ENCODE measurements at places on chromosomes 1 and 21. TPM values are rescaled to one million over a fixed set of nuclear protein-coding genes. Genes with fewer than 3 reads are reported as not detected.

ALX3 gene
- total RNA-seq, result 1.4 TPM

CYYR1 gene
- 5.2 TPM for total RNA-seq

NTRK1 gene
- 0.12 TPM for total RNA-seq

ACTL8 gene
- not detected for total RNA-seq

DNA sequence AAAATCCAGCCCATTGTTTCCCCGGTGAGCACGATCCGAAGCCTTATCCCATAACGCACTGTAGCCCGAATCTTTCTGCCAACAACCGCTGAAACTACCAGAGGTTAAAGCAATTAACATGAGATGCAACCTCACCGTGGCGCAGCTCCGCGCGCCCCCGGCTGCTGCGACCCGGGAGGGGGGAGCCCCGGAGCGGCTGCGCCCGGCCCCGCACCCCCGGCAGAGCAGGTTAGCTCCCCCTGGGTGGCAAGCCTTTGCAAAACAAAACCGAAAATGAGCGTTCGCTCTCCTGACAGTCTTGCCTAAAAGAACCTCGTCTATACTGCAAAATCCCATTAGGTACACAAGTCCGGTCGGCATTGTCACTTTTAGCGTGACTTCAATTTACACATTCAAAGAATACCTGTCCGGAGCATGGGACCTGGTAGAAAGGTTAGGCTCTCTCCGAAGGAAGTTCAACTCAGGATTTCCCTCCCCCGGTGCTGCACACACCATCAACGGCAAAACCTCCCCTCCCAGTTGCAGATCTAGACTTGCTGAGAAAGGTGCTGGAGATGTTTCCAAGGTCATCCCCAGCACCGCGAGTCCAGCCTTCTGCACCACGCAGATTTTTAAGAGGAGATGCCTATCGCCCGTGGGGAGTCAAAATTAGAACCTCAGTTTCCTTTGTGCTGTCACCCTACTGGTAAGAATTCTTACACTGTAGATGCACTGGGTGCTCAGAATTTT lies 107.5 kb downstream of the ZNF281 start:
- no peak for DNase-seq

DNA sequence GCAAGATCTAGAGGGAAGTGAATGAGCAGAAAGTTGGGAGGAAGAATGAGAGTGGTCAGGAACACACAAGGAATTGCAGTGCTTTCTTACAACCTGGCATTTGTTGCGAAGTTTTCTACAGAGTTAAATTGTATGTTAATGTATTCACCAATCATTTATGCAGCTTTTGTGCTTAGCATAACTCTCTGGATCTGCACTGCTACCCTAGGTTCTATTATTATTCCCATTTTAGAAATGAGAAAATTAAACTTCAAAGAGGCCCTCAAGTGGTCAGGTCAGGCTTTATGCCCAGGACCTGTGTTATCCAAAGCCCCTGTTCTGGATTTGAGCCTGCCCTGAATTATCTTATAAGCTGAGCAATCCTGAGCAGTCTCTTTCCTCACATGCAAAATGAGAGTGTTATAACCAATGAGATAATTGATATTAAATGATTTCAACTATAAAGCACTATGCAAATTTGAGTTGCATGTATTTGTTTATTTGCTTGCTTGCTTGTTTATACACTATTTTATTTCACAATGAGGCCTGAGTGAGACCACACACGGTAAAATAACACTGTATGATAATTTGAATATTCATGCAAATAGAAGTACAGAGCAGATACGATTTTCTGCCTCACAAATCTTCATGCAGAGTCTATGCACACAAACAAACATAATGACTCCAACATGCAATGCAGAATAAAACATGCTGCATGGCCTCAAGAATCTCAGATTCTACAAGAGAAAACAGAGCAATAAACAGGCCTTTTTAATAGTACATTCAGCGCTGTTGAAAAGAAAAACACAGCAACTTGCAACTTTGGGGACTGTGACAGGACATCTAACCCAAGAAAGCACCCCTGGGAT lies 323.0 kb downstream of the PLPP3 start:
- DNase-seq, result no peak

DNA sequence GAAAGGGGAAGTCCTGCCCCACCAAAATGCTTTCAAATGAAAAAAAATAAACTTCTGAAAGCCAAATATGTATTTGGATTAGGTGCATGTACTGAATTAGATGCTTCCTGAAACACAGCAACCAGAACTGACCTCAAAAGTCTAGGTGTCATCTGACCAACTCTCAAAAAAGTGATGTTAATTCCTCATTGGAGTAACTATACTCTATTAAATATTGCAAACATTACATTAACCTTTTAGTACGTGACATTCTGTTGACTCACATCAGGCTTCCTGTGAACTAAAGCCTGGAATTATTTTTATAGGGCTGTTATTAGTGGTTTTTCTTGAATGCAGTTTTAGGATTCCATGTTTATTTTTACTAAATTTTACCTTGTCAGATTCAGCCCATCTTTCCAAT lies 73.5 kb downstream of the ASTN1 start:
- DNase-seq, result no peak

GRCh38 chr1:163770265-163770664 lies 448.5 kb downstream of the NUF2 start:
- DNase-seq, result no peak

DNA sequence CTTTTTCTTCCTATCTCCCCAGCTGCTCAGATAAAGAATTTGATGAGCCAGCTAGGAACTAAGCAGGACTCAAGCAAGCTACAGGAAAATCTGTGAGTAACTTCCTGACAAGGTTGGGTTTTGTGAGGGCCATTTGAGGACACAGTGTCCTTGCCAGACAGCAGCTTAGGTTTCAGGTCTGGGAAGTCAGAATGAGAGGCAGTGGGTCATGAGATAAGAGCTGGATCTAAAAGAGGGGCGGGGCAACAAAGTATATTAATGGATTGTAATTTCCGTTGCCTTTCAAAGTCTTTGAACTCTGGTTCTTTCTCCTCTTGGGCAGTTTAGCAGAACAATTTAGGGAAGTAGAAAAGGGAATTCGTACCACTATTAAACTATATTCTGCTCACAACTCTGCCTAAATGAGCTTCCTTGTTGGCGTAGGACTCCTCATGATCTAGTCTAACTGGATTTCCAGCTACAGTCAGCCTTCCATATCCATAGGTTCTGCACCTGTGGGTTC lies 16.6 kb downstream of the STX12 start:
- peak; percentile 27 for DNase-seq

GRCh38 chr1:35932941-35933340 lies 2.0 kb downstream of the AGO3 start:
- DNase-seq, result no peak

GRCh38 chr1:172246521-172247390 lies 173.7 kb upstream of the C1orf105 start:
- no peak for DNase-seq

DNA sequence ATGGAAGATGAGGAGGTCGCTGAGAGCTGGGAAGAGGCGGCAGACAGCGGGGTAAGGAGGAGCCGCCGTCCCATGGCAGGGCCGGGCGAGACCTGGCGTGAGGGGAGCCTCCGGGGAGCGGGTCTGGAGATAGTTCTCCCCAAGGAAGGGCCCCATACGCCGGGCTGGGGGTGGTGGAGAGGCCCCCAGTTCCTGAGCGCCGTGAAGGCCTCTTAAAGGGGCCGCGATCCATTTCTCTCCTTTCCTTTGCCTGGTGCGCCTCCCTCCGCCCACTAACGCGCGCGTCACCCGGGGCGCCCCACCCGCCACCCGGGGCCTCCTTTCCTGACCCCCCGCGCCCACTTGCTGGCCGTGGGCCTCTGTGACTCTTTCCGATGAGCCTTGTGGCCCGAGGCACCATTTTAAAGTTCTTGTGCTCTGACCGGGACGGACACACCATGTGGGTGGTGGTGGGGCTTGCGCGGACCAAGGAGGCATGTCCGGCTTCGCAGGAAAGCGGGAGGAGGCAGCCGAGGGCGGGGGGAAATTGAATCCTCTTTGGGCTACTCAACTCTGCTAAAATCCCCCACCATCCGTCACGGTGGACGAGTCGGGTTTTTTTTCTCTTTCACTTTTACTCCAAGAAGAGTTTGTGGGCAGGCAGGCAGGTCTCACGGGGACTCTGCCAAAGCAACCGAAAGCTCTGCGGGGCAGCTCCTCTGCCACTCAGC lies 371 bp downstream of the SZRD1 start:
- DNase-seq, result peak; percentile 79

DNA sequence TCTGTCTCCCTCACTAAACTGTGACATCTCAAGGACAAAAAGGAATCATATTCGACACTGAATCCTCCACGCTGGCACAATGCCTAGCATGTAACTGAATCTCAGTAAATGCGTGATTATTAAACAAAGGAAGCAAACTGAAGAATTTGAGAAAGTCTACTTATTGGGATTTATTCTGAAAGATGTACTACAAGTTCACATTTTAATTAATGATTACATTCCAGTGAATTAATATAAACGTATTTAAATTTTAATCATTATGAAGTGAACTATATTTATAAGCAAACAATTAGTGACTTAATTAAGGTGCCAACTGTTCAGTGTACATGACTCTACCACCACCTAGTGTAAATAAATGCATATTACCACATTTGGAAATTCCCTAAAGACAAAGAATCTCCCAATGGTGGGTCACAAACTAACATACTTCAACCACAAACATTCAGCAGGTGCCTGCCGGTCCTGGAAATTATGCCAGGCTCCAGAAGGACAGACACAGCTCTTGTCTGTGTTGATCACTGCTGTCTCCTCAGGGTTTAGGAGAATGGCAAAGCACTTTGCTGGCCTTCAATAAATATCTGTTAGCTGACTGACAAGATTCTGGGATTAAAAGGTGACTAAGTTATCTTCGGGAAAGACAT lies 56.3 kb downstream of the SMYD3 start:
- no peak for DNase-seq

DNA sequence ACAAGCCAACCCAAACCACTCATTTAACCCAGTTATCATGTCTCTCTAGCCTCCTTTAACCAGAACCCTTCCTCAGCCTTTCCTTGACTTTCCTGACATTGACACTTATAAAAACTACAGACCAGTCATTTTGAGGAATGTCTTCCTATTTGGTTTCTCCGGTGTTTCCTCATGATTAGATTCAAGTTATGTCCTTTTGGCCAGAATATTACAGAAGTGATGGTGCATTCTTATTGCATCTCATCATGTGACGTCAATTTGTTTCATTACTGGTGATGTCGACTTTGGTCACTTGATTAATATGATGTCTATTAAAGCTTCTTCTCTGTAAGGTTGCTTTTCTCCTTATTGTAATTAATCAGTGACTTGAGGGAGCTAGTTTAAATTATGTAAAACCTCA lies 6.1 kb upstream of the RCSD1 start:
- DNase-seq, result no peak

DNA sequence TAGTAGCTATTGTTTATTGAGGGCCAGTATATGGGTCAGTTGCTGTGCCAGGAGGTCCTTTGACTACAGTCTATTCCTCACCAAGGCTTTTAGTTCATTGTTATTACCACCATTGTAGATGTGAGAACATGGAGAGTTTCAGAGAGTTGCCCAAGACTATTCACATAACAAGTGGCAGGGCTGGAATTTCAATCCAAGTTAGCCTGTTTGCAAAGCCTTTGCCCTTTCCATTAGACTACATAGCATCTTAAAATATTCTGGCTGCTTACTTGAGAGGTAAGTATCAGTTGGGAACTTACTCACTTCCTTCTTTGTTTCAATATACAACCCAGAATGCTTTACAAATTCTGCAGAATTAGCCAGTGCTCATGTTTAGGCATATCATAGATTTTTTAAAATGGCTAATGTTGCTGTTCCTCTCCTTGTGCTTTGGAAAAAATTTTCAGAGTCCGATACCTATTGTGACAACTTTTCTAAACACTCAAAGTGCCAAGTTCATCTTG lies 141.2 kb downstream of the FGGY start:
- DNase-seq, result no peak

- DNase-seq, result no peak
Observed at GRCh38 chr1:66503841-66504470, 30.0 kb upstream of the SGIP1 start.

DNA sequence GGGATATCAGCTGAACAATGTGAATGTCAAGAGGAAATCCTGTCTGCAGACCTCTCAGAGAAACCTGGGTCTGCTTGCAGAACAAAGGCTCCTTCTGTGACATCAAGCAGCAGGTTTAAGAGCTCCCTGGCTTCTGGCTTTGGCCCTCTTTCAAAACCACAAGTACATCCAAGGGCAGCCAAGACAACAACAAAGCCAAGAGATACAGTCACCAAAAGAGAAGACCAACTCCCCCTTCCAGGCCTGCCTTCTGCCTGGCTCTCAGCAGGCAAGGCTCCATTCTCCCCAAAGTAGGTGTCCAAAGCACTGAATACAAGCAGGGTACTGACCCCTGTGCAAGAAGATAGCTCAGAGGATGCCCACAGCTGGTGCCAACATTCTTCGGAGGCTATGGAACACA lies 11.5 kb downstream of the BCAR3 start:
- DNase-seq, result no peak

GRCh38 chr1:203069030-203069747 lies 16.6 kb downstream of the MYOG start:
- no peak for DNase-seq

GRCh38 chr1:184954232-184954995 lies 19.9 kb downstream of the NIBAN1 start:
- DNase-seq, result no peak

GRCh38 chr21:39867198-39867650 lies at the start of gene PCP4:
Gene PCP4 (plus strand): TSS chr21:39867438. CDS start chr21:39867502, 64 bp downstream.
- no peak for DNase-seq

GRCh38 chr1:36149973-36150295 lies 648 bp upstream of the TRAPPC3 start:
- DNase-seq, result no peak

DNA sequence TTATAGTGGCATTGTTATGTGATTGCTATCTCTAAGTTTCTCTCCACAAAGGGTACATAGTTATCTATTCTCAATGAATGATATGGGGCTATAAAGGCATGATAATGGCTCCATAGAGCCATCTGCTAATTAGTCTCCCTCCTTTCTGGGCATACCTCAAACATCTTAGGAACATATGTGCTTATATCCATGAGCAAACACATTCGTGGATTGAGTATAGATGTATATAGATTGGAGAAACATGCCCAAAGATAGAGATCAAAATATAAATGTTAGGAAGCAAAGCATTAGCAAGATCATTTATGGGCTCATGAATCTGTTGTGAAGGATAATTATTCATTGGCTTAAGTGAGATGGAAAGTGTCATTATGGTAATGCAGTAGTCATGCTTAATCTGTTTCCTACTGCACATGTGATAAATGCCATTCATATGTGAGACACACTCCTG lies 155.8 kb upstream of the UBE2U start:
- no peak for DNase-seq

DNA sequence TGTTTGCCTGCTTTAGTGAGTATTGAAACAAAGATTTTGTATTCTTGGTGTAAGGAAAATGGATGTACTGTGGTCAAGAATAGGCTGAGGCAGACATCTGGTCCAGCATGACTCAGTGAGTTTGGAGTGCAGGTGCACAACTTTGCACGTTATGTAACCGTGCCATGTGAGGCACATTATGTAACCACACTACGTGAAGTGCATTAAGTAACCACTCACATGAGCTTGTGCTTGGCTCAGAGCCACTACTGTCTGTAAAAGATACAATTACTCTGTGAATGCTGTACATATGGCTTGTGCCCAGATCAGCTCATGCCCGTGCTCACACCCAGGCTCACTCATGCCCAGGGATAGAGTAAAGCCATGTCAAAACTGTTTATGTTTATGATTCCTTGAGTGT lies 216.8 kb downstream of the CTH start:
- DNase-seq, result no peak
